Epithelial cell of alveolus of lung (primary cell): ENCODE measurements at places on chromosomes 5 and 9. TPM values are rescaled to one million over a fixed set of nuclear protein-coding genes. Genes with fewer than 3 reads are reported as not detected.

The ZNF618 gene
- 11.4 and 19.6 TPM in 2 replicates for total RNA-seq

The KIF24 gene
- total RNA-seq: 2.1 and 2.5 TPM in 2 replicates

The ZDHHC11 gene
- 1.3 TPM in 1 of 2 replicates, not detected in the other for total RNA-seq

The FCN1 gene
- total RNA-seq: not detected in 2 replicates

The NUDT2 gene
- total RNA-seq: 27.1 and 46.0 TPM in 2 replicates

The SMIM33 gene
- total RNA-seq: not detected in 2 replicates
